Activated naive CD8-positive, alpha-beta T cell treated with anti-CD3 and anti-CD28 coated beads for 36 hours (primary cell): ENCODE measurements at places on chromosomes 11 and 22.

DNA sequence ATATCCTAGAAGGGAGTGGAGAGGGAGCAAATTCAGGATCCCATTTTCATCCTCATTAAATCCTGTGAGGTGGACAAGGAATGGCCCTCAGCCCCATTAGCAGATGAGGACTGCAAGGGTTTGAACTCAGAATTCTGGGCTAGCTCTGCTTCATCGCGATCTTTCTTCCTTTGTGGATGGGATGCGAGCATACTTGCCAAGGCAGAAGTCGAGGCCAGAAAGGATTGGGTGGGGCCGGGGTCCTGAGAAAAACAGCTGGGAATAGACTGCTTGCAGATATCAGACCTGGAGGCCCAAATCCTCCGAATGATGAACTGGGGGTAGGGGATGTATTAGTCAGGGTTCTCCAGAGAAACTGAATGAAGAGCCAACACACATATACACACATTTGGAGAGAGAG, 179.0 kb downstream of the CHST1 start:
- DNase-seq = no peak

GRCh38 chr22:46021577-46021976, 44.6 kb upstream of the WNT7B start:
- DNase-seq = no peak

DNA sequence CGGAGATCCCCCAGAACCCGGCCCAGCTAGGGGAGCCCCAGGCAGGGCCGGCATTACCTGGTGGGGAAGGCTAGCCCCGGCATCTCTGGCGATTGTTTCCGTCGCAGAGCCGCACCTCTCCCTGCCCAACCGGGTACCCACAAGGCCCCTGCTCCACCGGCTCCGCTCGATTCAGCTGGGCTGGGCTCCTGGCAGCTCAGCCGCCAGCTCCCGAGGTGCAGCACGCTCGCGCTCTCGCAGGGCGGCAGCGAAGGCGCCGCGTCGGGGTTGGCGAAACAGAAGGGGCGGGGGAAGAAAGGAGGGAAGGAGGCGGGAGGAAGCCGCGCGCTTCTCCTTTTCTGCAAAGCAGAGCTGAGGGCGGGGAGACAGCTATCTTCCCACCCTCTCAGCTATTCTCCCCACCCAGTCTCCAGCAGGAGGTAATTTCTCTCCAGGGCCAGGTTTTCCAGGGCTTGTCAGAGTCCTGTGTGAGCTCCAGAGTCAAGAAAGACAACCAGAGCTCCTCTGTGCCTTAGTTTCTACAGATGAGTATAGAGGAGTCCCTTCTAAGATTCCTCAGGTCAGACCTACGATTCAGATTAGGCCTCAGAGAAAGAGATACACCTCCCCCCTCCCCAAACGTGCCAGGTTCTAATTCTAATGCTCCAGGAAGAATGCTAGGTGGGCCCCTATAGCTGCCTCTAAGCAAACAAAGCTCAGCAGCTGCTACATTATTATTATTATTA, 62.0 kb downstream of the PAK1 start:
- peak; percentile 84 for DNase-seq

GRCh38 chr22:22556578-22556977, 2.5 kb downstream of the PRAME start:
- no peak for DNase-seq
